ENCODE measurements at places on chromosomes 4 and X.

GRCh38 chr4:98027827-98028226 lies 115.4 kb downstream of the STPG2 start:
- no peak for DNase-seq

DNA sequence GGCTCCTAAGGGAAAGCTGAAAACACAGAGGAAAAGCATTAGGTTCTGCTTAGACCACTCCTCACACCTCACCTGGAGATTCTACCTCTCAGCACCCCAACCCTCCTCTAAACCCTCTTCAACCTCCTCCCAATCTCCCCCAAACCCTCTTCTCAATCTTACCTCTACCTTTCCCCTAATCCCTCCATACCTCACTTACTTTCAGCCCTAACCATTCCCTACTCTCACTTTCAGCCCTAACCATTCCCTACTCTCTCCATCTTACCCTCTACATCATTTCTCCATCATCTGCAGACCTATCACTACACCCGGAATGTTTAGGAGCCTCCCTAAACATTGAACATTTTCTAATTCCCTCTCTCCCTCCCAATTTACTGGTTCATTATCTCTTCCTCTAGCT lies 3.5 kb downstream of the RTL3 start:
- no peak for DNase-seq

GRCh38 chr4:98969878-98970785 lies 25.4 kb upstream of the METAP1 start:
- DNase-seq = no peak

DNA sequence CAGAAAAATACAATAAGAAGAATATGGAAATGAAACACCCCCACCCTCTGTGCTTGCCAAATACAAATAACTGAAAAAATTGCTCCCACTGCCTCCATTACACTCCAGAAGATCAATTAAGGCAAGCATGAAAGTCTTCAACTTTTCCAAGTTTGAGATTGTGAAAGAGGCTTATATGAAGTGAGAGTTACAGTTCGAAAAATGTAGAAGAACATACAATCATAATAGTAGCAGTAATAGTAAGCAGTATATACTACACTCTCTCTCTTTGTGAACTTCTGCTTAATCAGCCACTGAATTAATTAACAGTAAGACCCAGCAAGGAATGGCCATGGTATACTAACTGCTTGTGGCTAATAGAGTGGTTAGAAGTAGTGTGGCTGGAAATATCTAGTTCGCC lies 923.2 kb downstream of the RPA4 start:
- DNase-seq = no peak

GRCh38 chr4:138163171-138163570 lies 79.0 kb downstream of the SLC7A11 start:
- no peak for DNase-seq

DNA sequence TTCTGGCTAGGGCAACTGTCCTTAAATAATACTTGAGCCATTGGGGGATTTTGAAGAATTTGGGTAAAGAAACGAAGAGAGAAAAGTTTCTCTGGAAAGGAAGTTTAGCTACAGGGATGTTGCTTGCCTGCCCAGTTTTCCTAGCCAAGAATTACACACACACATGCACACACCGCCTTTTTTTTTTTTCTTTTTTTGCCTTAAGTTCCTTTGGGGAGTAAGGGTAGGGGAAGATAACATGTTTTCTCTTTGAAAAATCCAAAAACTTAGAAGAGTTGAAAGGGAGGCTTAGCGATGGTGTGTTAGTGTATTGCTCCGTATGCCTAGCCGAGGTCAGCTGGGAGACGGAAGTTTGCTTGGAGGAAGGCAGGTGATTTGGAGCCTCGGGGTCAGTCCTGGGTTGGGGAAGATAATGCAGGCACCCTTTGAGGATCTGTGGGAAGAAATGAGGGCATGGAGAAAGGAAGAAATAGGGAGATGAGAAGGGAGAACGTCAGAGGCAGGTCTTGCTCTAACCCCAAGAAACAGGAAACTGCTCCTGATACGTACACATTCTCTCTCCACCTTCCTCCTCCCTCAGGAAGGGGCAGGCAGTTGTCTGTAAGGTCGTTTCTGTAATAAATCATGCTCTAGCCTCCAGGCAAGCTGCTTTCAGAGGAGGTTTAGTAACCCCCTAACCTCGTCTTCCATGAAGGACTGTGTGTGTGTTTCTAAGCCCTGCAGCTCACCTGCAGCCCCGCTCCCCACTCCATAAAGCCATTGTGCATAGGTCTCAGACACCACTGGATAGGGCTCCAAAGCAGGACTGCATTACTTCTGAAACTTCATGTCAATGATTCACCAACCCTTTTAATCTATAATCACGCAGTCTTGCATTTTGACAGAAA lies 10.5 kb downstream of the KLF3 start:
- no peak for DNase-seq

DNA sequence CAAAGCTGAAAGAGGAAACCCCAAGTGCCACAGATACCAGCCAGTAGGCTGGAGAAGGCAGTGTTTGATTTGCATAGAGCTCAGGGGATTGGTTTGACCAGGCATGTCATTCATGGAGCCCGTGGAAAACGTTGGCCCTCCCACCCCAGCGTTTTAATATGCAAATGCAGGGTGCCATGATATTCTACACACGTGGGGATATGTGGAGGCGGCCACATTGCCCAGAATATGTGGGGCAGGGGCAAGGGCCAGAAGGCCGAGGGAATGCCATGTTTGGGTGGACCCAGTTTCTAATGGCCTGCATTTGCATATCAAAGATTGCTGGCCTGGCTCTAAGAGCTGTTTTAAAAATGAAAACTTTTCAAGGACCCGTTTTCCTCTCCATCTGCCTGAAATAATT lies 71.1 kb downstream of the MAP9 start:
- DNase-seq = no peak

- no peak for DNase-seq
Observed at GRCh38 chrX:120457766-120458180, 11.3 kb downstream of the LAMP2 start.

GRCh38 chr4:27315625-27316024 lies 455.0 kb downstream of the STIM2 start:
- no peak for DNase-seq

- no peak for DNase-seq
Observed at GRCh38 chr4:41177016-41177415, 37.3 kb downstream of the APBB2 start.

- DNase-seq = no peak
Observed at GRCh38 chrX:18725310-18725943, 18.0 kb downstream of the PPEF1 start.

DNA sequence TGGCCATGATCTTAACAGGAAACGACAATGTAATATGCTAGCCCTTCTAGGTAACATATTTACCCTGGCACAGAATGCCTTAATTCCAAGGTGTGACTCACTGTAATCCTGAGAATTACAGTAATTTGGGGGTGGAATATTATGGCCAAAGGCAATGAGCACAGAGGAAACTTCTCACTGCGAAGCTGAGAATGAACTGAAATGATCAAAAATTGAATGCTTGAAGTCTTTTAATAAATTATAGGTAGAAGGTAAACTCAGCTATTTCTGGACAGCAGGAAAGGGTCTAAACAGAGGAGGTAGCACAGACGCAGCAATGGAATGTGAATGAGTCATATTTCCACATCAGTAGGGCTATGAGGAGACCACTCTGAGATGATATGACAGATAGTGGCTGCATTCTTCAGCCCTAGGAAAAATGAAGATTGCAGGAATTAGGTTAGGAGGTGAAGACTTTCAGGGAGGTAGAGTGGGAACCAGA lies 312.6 kb downstream of the PACRGL start:
- DNase-seq = no peak

DNA sequence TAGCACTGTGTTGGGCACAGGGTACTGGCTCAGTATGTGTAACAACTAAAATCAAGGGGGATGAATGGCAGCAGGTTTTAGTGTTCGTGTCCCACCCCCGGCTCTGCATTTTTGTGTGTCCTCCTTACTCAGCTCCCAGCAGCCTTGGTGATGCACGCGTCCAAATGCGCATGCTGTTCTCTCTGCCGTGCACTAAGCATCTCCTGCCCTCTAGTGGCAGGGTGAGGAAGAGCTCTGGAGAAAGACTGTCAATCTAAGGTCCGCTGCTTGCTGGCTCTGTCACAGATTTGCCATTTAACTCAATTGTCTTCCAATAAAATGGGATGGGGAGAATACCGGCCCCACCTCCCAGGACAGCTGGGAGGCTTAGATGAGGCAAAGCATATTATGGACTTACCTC lies 61.4 kb downstream of the WFS1 start:
- DNase-seq = no peak

- no peak for DNase-seq
Observed at GRCh38 chrX:20472148-20472547, 205.4 kb upstream of the RPS6KA3 start.

DNA sequence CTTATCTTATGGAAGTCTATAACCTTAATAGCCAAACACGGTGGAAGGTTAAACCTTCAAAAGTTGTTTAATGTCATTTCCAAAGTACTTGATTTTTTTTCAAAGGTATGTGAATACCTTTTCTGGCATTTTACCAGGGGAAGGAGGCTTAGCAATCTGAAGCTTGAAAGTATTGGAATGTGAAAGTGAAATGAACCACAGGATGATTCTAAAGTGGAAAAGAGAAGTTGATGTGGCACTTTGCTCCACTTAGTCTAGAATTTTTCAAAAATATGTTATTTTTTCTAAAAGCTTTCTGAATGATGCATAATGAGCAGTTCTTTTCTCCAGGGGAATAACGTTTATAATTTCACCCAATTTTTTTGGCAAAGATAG lies 19.2 kb downstream of the PI4K2B start:
- DNase-seq = no peak

- no peak for DNase-seq
Observed at GRCh38 chr4:1488831-1489638, 82.8 kb upstream of the NKX1-1 start.

DNA sequence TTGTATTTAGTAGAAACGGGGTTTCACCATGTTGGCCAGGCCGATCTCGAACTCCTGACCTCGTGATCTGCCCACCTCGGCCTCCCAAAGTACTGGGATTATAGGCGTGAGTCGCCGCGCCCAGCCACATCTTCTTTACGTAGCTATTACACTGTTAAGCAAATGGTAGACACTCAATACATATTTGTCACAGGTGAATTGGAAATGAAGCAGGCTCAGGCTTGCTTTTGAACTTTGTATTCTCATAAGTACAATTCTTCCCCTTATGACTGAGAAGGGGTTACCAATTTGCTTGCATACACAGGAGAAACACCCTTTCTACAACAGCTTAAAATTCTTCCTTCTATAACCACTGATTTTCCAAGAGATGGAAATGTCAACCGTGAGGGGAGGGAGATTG lies 787 bp upstream of the SRPX2 start:
- DNase-seq = no peak

DNA sequence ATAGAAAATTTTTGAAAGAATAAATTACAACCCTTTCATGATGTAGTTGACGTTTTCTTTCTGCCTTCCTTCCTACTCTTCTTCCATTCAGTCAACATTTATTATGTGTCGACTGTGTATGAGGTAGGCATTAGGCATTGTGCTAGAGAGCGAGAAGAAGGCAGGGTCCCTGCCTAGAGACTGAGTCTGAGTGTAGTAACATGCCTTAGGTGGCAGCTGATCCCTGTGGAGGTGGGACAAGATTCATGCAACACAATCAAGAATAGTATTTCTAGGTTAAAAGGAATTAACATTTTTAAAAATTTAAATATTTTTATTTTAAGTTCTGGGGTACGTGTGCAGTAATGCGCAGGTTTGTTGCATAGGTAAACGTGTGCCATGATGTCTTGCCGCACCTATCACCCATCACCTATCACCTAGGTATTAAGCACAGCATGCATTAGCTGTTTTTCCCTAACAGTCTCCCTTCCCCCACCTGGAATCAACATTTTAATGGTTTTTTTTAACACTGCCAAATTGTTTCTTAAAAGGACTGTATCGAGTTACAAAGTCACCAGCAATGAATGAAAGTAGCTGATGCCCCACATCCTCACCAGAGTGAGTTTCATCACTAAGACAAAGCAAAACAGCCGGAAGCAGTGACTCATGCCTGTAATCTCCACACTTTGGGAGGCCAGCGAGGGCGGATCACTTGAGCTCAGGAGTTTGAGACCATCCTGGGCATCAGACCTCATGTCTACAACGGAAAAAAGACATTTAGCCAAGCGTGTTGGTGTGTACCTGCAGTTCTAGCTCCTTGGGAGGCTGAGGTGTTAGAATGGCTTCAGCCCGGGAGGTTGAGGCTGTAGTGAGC lies 84.0 kb downstream of the WWC2 start:
- no peak for DNase-seq

DNA sequence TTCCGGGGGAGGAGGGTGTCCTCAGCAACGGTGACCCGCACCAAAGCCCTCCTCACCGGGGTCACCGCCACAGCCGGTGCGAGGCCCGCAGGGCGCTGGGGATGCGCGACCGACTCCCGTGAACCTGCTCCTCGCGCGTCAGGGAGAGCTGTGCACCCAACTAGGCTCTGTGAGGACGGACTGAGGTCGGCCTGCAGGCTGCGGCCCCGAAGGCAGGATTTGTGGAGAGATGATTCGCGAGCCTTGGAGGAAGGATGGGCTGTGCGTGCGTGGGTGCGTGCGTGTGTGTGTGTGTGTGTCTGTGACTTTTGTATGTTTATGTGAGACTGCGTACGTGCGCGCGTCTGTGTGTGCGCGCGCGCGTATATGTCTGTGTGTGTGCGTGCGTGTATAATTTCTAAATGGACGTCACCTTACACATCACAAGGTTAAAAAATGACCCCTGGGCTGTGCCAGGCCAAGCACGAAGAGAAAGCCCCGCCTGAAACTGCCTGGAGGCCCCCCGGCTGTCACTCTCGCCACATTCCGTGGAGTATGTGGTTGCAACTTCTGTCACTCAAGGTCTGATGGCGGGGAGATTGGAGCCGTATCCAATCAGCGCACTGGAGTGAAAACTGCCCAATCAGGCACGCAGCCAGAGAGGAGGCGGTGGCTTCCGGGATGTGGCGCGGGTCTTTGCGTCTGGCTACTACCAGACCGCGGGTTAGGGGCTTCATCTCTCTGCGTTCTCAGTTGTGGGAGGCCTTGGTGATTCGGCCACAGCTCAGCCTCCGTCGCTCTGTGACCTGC lies at the start of gene ZNF141:
Gene ZNF141, plus strand, starts transcription at position 672 of the 789 bp plus-strand sequence. CDS start 170 bp downstream, outside the sequence.
- DNase-seq = peak; percentile 83

DNA sequence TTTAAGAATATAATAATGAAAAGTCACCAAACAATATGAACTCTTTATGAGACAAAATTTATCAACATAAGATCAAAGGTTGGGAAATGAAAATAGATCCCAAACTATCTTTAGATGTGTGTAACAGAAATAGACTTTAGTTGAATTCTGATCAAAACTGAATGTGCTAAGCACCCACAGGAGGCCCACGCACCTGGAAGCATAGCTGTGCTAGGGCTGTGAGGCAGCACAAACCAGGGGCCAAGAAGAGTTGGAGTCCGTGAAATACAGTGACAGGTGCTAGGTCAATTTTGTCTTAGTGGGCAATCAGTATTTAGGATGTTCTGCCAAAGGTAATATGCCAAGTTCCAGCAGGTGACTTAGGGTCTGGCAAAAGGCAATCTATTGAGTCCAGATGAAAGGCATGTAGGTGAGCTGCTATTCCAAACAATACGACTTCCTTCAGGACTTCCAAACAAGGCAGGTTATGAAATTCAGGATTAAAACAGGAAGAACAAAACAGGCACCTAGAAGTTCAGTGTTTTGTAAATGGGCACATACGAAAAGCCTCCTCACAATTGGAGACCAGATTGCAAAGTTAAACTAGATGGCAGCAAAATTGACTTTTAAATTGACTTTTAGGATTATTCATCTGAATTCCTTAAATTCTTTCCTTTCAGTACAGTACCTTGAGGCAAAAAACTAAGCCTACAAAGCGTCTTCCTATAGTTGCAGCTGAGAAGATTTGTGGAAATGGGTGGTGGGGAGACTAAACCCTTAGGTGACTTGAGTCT lies 4.7 kb upstream of the PCDH18 start:
- no peak for DNase-seq

GRCh38 chrX:48003367-48003757 lies 427 bp downstream of the ZNF182 start:
- no peak for DNase-seq
